ENCODE measurements at places on chromosomes 11 and 22.

GRCh38 chr22:27309697-27310096 lies 491.9 kb downstream of the MN1 start:
- DNase-seq: no peak

- DNase-seq: no peak
Observed at GRCh38 chr11:27497284-27497866, 9.2 kb downstream of the LIN7C start.

GRCh38 chr11:89660234-89660633 lies 49.9 kb upstream of the TRIM77 start:
- no peak for DNase-seq

DNA sequence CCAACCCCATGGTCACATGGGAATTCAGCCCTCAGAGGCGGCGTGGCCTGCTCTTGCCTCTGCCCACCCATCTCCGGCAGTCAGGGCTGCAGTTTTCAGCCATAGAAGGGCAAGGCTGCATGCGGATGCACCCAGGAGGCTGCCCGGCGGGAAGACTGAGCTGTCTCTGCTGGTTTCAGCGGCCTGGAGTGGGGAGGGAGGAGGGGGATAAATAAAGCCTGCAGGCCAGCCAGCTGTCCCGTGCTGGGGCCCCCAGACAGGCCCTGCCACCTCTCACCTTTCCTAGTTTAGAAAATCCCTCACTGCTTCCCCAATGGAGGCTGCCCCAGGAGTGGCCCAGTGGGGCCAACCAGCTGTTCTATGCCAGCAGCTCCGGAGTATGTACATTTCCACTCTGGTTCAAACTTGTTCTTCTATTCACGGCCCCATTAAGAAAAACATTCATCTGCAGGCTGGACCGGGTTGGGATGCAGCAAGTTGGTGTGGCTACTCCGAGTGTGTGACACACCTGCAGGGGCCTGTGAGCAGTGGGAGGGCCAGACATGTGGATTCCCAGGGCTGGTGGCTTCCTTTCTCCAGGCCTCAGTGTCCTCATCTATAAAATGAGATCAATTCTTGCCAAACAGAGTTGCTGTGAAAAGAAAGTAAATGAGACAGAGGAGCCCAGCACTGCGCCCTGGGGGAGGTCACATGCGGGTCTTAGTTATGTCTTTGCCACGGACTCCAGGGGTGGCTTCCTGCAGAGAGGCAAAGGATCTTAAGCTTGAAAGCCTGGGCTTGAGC lies 5.0 kb downstream of the MICALL1 start:
- DNase-seq: no peak
